ENCODE measurements at places on chromosomes 11 and 22. TPM values are rescaled to one million over a fixed set of nuclear protein-coding genes. Genes with fewer than 3 reads are reported as not detected.

RHOD gene
- total RNA-seq = not detected

GRCh38 chr22:50060441-50061140 lies 2.5 kb upstream of the TTLL8 start:
- no peaks in the 10 kb centered on the region for H3K36me3 ChIP-seq
- DNase-seq = no peak

DNA sequence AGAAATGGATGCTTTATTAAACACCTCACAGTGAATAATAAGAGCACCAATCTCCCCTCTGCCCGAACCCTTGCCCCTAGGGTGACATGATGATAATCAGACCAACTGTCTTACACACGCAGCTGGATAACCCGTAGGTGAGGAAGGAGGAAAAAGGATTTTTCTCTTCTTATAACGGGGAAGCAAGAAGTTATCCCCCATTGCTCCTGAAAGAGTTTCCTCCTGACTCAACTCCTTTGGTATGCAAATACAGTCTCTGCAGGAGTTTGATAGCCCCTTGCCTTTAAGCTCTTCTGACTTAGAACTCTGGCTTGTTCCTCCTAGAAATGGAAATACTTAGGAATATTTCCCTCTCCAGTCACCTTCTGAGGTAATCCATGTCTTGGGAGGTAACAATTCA lies 455.8 kb downstream of the TMEM135 start:
- H3K4me1 ChIP-seq = no peaks in the 10 kb centered on the region
- no peaks in the 10 kb centered on the region for H3K27me3 ChIP-seq
- no peak for DNase-seq
- no peak overlapping the region for H3K27ac ChIP-seq

DNA sequence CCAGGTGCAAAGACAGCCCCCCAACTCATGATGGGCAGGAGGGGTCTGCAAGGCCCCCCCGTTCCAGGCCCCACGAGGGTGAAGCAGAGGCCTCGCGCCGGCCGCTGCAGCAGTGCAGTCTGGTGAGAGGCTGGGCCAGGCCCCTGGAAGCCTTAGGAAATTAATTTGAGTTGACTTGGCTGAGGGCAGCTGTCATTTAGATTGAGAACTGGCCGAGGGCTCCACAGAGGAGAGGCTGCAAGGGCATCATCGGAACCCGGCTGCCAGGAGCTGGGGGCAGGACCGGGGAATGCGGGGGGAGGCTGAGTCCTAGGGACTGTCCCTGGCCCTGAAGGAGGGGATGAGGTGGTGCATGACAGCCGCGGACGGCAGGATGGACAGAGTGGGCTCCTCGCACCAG lies 39.9 kb downstream of the MN1 start:
- no peak for DNase-seq
- no peak overlapping the region for H3K27ac ChIP-seq
- H3K27me3 ChIP-seq = no peaks in the 10 kb centered on the region
- H3K4me1 ChIP-seq = peaks cover 11% of the 10 kb centered on the region

DNA sequence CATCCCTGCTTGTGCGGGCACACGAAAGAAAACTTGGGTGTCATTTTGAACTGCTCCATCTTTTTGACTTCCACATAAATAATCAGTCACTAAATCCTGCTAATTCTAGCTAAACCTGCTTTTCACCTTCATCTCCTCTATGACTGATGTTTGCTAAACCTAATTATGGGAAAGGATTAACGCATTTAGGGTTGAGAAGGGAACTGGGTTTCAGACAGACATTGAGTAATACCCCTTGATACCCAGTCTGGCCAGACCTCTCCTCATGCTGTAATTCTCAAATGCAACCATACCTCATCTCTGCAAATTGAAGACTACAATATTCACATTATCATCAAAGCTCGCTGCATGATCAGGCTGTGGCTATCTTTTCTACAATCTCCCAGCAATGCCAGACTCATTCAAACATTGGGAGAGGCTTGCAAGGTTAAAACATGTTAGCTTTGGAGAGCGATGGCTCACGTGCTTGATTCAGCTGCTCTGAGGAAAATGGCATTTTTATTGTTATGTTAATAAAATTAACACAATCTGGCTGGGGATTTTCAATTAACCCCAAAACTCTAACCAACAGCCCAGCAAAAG lies 2.4 kb downstream of the HPS4 start:
- H3K4me1 ChIP-seq = peaks cover 32% of the 10 kb centered on the region
- no peak overlapping the region for H3K27ac ChIP-seq
- peaks cover 48% of the 10 kb centered on the region for H3K36me3 ChIP-seq
- no peak overlapping the region for H3K4me3 ChIP-seq
- DNase-seq = no peak
- H3K27me3 ChIP-seq = no peaks in the 10 kb centered on the region

GRCh38 chr11:19089421-19089820 lies 27.5 kb upstream of the ZDHHC13 start:
- H3K4me3 ChIP-seq = no peak overlapping the region
- no peaks in the 10 kb centered on the region for H3K27me3 ChIP-seq
- H3K4me1 ChIP-seq = no peaks in the 10 kb centered on the region

All from SJSA1 (cell line).